ENCODE measurements at places on chromosomes 1 and 21. TPM values are rescaled to one million over a fixed set of nuclear protein-coding genes. Genes with fewer than 3 reads are reported as not detected.

The CELA2B gene
- not detected for total RNA-seq

The MT1HL1 gene
- total RNA-seq, result not detected

The REN gene
- 0.77 TPM for total RNA-seq

The CD5L gene
- total RNA-seq, result not detected

The RGS1 gene
- total RNA-seq, result not detected

The SPRR2F gene
- total RNA-seq, result not detected

The HLX gene
- total RNA-seq, result 17.9 TPM

The AMY2B gene
- total RNA-seq, result 7.1 TPM

The ZBED6 gene
- 8.9 TPM for total RNA-seq

The S100A12 gene
- not detected for total RNA-seq
